ENCODE measurements at places on chromosomes 13 and 19.

- DNase-seq, result no peak
Measured at GRCh38 chr13:46996316-46997030, 99.6 kb upstream of the HTR2A start.

GRCh38 chr19:55012306-55012705 is 25.8 kb downstream of the GP6 start:
- DNase-seq, result no peak

GRCh38 chr13:83221813-83222241 is 660.4 kb downstream of the SLITRK1 start:
- DNase-seq, result no peak

DNA sequence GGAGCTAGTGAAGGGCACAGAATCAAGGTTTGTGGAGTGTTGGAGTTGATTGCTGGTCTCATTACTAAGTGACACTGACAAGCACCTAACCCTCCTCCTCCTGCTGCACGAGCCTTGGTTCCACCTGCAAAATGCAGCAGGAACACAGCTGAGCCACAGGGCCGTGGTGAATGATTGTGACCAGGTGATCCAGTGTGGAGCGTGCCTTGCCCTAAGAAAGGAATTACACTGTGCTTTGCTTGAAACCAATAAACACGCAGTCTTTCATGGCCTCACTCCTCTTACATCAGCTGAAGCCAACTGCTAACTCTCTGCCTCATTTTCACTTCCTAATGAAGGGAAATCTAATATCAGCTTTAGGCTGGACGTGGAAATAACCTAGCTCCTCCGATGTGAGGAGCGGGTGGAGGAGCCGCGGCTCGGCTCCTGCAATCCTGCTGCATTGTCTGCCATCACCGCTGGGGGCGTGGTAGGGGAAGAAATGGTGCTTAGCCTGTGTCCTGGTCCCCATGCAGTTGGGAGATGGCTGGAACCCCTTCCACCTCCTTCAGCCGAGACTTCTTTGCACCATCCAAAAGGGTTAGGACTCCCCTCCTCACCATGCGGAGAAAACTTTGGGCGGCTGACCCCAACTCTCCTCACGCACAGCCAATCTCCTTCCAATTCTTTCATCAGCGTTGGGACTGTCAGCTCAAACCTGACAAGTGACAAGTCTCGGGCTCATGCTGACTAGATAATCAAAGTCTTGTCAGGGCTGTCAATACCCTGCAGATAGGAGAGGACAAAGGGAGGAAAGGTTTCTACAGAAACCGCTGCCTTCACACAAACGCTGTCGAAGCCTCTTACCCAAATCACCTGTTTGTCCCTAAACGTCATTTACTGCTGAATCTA is 427.9 kb downstream of the ZNF536 start:
- DNase-seq, result peak; percentile 35

- no peak for DNase-seq
Measured at GRCh38 chr13:71695662-71696061, 171.3 kb downstream of the DACH1 start.

- DNase-seq, result no peak
Measured at GRCh38 chr13:108439556-108439955, 170.0 kb downstream of the TNFSF13B start.

- no peak for DNase-seq
Measured at GRCh38 chr19:52070496-52070895, 21.9 kb upstream of the ZNF432 start.

DNA sequence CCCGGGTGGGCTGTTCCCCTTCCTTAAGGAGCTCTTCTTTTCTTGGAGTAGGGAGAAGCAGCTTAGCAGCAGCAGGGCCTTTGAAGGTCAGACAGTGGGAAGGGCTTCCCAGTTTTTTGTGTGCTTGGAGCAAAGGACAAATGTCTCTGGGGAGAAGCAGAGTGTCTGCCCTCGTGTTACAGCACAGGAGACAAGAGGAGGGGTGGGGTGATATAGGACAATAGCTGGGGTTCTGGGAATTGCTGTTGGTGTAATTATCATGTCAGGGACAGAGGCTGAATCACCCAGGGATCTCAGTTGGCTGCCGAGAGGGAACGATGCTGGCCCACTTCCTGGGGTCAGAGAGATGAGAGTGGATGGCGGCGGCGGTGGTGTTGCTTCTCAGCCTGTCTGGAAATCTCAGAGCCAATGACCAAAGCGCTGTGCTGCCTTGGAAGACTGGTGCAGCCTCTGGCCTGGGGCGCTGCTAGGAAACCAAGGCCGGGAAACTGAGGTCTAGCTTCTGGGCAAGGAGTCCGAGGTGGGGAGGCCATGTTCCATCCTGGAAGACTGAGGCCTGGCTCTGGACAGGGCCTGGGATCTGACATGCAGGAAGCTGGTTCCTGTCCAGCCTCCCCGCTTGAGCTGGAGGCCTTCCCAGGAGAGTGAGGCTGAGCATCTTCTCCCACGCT is 1.2 kb downstream of the INAFM1 start:
- no peak for DNase-seq

GRCh38 chr13:114145256-114145655 is 12.8 kb upstream of the RASA3 start:
- DNase-seq, result no peak

GRCh38 chr19:29084266-29084665 is 128.7 kb downstream of the UQCRFS1 start:
- DNase-seq, result no peak

DNA sequence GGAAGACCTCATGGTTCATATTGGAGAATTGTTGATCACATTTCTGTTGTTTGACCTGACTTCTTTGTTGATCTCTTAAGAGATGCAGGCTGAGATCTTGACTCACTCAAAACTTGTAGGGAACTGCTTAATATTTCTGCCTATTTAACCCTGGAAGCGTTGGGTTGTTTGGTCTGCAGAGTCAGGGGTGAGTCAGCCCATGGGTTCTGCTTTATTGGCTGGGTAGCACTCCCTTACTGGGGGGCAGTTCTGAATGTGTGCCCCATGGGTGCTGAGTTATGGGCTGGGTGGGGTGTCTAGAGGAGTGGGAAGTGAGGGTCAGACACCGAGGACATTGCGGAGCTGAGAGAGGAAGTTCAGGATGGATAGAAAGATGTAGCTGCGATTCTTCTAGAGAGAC is 87.9 kb downstream of the LRCH1 start:
- no peak for DNase-seq

DNA sequence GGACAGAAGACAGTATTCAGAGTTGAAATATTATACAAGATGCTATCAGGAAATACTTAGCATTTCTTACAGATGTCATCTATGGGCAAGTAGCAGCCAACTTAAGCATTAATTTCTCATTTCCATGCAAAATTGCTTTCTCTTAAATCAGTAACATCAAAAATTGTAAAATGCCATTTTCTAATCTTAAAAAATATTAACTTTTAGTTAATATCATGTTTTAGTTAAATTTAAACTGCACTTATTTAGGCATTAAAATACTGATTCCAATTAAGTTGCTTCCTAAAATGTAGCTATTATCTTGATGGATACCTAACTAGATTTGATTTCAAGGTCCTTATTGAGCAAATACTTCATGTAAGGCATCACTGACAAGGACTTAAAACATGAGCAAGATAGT is 27.8 kb downstream of the METTL21C start:
- DNase-seq, result no peak

- DNase-seq, result no peak
Measured at GRCh38 chr13:99610702-99611289, 109.5 kb downstream of the TM9SF2 start.

DNA sequence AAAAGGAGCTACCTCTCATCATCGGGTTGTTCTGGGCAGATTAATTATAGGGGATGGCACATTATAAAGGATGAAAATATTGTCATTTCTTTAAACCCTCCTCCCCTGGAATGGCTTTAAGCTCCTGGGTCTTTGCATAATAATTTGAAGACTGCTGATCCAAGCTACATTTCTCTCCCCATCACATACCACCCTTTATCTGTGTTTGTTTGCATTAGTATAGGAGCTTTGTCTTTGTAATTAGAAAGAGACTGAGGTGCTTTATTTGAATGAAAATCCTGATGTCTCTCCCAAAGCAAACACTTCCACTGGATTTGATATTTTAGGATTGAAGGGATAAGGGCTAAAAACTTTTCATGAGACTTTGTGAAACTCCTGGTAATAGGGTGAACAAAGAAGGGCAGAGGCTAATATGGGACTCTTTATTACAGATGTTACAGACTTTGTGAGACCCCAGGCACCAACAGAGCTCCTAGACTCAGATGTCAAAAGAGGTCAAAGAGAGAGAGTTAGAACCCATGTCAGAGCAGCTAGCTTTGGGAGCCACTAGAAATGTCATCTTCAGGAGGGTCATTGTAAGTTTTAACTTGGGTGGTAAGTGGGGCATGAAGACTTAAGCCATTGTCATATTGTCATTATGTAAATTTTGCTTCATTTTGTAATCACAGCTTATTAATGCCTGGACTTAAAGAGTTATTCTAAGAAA is 75.3 kb upstream of the RXFP2 start:
- no peak for DNase-seq

- DNase-seq, result no peak
Measured at GRCh38 chr19:42161616-42162263, 29.5 kb upstream of the POU2F2 start.

GRCh38 chr13:102440259-102440936 is 38.5 kb upstream of the FGF14 start:
- no peak for DNase-seq

GRCh38 chr13:23752111-23753001 is 136.8 kb downstream of the MIPEP start:
- DNase-seq, result no peak

DNA sequence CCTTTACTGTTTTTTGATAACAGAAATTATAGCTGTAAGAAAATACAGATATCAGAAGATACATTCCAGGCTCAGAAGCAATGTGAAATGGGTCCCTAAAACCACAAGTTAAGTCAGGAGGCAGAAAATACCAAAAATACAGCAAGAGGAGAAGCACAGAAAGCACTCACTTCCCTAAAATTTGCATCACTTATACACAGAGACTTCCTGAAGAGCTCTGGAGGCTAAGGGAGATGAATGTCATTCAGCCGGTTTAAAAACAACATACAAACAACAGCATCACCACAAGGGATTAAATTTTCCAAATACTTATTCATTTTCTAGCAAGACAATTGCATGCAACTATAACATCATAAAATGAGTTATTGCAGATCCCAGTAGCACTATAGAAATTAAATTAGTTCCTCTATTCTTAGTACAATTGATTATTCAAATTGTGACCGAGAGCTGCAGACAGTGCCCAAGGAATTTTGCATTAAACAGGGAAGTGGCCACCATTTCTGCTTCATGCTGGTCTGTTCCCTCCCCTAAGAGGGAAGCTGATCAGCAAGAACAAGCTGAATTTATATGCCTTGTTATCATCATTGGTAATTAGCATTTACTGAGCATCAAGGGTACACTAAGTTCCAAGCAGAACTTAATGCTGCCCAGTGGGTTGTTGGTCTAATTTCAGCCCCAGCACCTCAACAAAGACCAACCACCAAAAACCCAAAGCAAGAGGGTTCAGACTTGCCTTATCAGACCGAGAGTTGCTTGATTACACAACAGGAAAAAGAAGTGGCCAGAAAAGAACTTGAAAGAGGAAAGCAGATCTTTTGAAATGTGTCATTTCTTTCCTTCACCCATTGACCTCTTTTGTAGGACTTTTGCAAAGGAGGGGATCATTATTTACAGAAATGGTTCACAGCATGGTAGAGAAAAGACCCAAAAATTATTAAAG is 140.7 kb downstream of the KCTD12 start:
- no peak for DNase-seq

Data from 8988T (cell line).